Neural crest cell (in vitro differentiated cells): ENCODE measurements at places on chromosomes 5 and 9.
A peak's percentile ranks its signal among the peaks of the same experiment; 100 is the strongest.

- DNase-seq: no peak
Measured at GRCh38 chr5:158843305-158843704, 256.4 kb downstream of the EBF1 start.

DNA sequence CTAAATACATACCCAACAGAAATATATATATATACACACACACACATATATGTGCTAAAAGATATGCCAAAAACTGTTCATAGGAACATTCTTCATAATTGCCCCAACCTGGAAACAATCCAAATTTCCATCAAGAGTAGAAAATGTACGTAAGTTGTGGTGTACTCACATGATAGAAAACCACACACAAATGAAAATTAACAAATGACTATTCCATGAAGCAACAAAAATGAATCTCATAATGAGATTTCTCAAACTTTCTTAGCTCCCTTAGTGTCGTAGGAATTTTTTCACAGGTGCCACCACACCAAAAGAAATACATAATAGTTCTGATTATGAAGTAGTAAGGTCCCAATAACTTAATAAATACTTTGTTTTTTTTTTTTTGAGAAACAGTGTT is 7.8 kb downstream of the ATP10B start:
- DNase-seq: no peak

- peak; percentile 83 for DNase-seq
Measured at GRCh38 chr9:119556129-119556875, 187.1 kb upstream of the BRINP1 start.

GRCh38 chr5:169753795-169754194 is 116.7 kb downstream of the DOCK2 start:
- DNase-seq: no peak

GRCh38 chr5:113232667-113233066 is 202.1 kb downstream of the TSSK1B start:
- no peak for DNase-seq

GRCh38 chr5:32942225-32942989 is 231.3 kb downstream of the NPR3 start:
- no peak for DNase-seq

DNA sequence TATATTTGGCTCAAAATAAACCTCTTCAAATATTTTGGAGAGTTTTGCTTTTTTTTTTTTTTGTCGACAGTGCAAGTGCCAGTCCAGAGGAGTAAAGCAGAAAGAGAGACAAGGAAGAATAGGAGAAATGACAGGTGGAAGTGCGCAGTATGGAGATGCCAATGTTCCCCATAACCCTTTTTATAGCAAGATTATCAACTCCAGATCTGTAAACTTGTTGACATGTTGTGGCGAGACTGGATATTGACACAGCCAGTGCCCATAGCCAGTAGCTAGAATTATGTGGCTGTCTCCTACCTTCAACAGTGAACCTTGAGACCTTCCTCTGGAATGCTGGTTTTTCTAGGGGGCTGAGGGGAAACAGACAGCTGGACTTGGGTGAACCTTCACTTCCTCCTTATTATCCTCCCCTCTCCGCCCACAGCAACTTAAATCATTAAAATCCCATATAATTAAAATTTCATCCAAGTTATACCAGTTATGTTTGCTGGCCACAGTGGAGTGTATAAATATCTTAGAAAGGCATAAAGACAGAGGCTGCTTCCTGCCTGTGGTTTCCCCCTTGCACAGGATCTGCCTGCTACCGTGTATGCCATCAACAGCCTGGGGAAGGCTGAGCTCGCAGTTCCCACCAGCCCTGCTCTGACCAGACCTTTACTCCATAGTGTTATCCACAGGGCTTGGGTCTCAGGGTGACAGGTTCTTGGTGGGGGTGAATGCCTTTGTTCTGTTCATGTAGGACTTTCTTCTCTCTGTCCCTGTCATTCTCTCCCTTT is 112.3 kb upstream of the ANKH start:
- no peak for DNase-seq

GRCh38 chr5:6875376-6875775 is 162.1 kb downstream of the TENT4A start:
- no peak for DNase-seq

DNA sequence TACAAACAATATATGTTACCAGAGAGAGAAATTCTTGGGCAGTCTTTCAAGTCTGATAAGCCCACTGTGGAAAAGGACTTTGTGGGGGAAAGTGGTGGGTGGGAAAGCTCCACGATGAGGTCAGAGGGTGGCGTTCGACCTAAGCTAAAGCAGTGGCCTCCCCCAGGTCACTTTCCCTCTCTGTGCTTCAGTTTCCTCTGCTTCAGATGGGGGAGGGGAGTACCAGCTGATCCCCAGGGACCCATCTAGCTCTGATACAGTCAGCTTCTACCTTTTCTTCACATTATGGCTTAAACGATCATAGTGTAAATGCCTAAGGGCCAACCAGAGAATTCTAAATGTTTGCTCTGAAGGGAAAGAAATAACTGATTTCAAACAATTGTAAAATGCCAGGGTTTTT is 36.6 kb upstream of the ARSB start:
- no peak for DNase-seq

DNA sequence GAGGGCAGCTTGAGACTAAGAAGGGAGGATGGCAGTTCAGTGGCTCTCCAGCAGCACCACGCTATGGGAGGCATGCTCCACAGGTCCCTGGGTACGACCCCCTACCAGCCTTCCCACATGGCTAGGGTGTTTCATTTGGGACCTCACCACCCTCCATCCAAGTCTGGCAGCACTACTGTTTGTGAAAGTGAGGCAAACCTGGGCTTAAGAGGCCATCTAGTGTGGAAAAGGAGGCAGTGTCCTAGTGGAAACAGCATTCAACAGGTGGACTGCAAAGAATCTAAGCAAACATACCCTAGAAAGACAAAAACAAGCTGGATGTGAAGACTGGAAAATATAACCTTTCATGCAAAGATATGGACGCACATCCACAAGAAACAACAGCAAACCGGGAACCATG is 4.8 kb upstream of the C5orf47 start:
- no peak for DNase-seq

- no peak for DNase-seq
Measured at GRCh38 chr9:7439355-7439995, 360.1 kb downstream of the DMAC1 start.
